T-helper 17 cell (primary cell): ENCODE measurements at places on chromosomes 4 and X. TPM values are rescaled to one million over a fixed set of nuclear protein-coding genes. Genes with fewer than 3 reads are reported as not detected.
A peak's percentile ranks its signal among the peaks of the same experiment; 100 is the strongest.

DNA sequence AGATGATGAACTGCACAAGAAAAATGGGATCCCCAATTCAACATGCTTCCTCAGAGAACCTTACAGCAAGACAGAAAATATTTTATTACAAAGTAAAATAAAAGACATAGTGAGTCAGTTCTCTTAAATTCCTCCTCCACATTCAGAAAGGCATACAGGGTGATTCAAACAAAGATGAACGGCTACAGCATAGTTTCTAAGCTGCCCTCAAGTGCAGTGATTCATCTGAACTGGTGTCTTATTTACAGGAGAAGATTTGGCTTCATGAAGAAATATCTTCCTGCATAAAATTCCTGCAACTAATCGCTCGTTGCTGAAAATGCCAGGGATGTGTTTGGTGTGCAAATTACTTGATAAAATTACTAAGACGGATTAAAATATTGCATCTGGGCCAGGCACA lies 103.6 kb downstream of the PRKX start:
- no peak for DNase-seq
- H3K27me3 ChIP-seq: no peaks in the 10 kb centered on the region
- no peak overlapping the region for H3K27ac ChIP-seq
- no peaks in the 10 kb centered on the region for H3K4me1 ChIP-seq
- no peak overlapping the region for H3K4me3 ChIP-seq

- no peaks in the 10 kb centered on the region for H3K27me3 ChIP-seq
- no peak overlapping the region for H3K27ac ChIP-seq
- H3K36me3 ChIP-seq: no peaks in the 10 kb centered on the region
- no peaks in the 10 kb centered on the region for H3K4me1 ChIP-seq
- no peak overlapping the region for H3K4me3 ChIP-seq
Observed at GRCh38 chrX:51461053-51462044, 35.0 kb downstream of the NUDT11 start.

DNA sequence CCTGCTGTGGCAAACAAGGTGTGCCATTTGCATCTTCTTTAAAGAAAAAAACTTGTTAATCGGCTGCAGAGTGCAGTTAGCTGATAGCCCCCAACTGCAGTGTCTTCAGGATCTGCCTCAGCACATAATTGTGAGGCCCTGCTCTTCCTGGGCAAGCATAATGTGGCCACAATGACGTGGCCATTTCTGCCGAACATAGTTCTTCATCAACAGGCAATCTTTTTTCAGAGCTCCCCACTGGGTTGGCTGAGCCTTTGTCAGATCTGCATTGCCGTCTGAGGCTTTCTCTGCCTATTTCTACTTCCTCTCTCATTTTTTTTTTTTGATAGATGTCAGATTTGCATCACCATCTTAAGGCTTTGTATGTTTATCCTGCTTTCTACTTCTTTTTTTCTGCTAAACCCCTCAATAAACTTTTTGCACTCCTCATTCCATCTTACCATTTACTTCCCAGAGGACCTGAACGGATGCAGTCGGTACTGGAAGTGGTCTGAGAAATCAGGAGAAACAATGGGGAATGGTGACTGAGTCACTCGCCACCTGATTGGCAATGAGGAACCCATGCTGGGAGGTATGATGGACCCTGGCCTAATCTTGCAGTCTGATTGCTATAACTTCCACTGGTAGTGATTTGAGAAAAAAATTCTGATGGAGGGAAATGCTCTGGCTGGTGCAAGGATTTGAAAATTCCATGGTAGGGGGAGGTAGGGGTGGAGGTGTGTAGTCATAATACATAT lies 21.2 kb upstream of the TAB3 start:
- no peak for DNase-seq
- no peaks in the 10 kb centered on the region for H3K36me3 ChIP-seq
- no peak overlapping the region for H3K27ac ChIP-seq
- no peaks in the 10 kb centered on the region for H3K27me3 ChIP-seq
- H3K4me1 ChIP-seq: peaks cover 3% of the 10 kb centered on the region

DNA sequence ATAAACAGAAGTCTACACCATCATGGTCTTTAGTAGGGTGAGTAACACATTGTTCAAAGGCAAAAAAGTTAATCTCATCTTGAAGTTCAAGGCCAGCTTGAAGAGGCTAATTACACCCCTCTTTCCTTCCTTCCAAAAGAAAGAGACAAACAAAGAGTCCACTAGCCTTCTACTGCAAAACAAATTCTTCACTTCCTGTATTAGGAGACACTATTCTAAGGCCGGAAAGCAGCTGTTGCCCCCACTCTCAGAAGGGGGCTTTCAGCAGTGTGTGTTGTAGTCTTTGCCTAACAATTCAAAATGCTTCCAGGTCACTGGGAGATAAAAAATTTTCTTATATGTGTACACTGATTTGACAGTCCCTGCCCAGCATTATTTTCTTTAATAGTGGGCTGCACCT lies 25.1 kb downstream of the RASGEF1B start:
- H3K27ac ChIP-seq: no peak overlapping the region
- peaks cover 7% of the 10 kb centered on the region for H3K36me3 ChIP-seq
- no peaks in the 10 kb centered on the region for H3K27me3 ChIP-seq
- H3K4me3 ChIP-seq: no peak overlapping the region

DNA sequence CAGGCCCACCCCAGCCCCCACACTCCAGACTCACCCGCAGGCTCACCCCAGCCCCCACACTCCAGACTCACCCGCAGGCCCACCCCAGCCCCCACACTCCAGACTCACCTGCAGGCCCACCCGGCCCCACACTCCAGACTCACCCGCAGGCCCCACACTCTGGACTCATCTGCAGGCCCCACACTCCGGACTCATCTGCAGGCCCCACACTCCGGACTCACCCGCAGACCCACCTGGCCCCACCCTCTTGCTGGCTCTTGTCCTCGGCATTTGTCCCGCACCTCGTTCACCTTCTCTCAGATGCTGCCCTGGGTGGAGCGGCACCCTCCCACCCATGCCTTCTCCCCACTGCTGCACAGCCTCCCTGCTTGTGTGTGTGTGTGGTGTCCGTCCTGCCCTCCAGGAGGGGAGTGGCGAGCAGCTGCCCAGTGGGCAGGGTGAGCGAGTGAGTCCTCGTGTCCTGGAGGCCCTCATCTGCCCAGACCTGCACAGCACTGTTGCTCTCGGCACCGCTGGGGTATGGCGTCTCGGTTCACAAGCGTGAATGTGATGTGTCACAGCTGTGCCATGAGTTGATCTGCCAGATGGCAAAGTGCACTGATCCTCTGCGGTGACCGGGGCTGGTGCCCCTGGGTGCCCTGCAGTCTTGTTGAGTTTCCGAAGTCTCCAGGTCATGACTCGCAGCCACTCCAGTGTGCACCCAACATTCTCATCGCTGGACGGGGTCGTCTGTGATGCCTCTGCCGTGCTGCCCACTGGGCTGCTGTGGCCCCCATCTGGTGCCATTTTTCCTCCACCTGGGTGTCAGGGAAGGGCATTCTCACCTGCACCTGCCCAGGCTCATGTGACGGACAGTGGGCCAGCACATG lies 27.7 kb downstream of the MAEA start:
- no peaks in the 10 kb centered on the region for H3K27me3 ChIP-seq
- H3K36me3 ChIP-seq: peaks cover 11% of the 10 kb centered on the region
- peaks cover 22% of the 10 kb centered on the region for H3K4me1 ChIP-seq
- no peak overlapping the region for H3K4me3 ChIP-seq
- DNase-seq: no peak

- H3K4me3 ChIP-seq: no peak overlapping the region
- no peak for DNase-seq
- H3K36me3 ChIP-seq: no peaks in the 10 kb centered on the region
- H3K27ac ChIP-seq: no peak overlapping the region
- no peaks in the 10 kb centered on the region for H3K4me1 ChIP-seq
Observed at GRCh38 chr4:69115851-69116213, 19.6 kb downstream of the UGT2B7 start.

GRCh38 chr4:41748074-41748570 lies 403 bp downstream of the PHOX2B start:
- H3K4me1 ChIP-seq: peaks cover 2% of the 10 kb centered on the region
- H3K36me3 ChIP-seq: no peaks in the 10 kb centered on the region
- DNase-seq: no peak
- no peak overlapping the region for H3K4me3 ChIP-seq

DNA sequence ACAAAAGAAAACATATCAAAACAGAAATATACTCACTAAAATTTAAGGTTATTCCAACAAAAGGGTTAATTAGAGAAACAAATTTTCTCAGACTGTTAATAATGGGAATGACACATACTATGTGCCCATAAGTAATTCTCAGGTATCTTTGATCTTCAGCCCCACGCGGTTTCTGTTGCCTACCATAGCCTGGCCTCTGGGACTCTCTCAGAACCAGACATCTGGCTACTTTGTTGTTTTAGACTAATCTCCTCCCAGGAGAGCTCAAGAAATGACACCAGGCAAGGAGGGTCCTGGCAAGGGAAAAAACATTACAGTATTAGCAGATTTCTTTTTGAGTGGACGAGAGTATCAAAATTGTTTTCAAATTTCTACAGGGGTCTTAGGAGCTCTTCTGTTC lies 43.7 kb downstream of the SLC10A7 start:
- no peak overlapping the region for H3K27ac ChIP-seq
- H3K4me3 ChIP-seq: no peak overlapping the region

DNA sequence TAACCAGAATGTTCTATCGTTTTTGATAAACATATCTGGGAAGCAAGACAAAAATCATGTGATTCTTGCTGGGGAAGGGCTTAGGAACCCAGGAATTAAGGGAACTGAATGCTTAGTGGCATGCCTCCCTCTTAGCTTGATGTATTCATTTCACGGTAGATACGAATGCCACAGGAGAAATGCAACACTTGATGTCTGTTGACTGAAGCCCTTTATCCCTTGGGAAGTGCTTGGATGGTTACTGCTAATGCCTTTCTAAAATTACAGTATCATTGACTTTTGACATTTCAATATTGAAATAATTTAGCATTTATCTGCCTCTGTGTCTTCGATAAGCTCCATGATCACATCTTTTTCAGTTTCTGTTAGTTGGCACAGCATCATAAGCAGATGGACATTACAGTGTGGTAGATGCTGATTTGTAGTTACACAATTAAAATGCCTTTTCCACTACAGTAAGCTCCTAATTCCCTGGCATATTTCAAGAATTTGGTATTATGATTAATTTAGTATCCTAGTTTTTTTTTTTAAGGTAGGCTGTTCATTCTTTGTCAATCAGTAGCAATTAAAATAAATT lies 226.7 kb downstream of the ARHGAP10 start:
- DNase-seq: no peak
- H3K4me1 ChIP-seq: peaks cover 3% of the 10 kb centered on the region
- H3K4me3 ChIP-seq: no peak overlapping the region
- peaks cover 7% of the 10 kb centered on the region for H3K36me3 ChIP-seq
- H3K27me3 ChIP-seq: no peaks in the 10 kb centered on the region

- H3K27me3 ChIP-seq: no peaks in the 10 kb centered on the region
- no peak for DNase-seq
- peak overlapping the region; percentile 41 for H3K27ac ChIP-seq
- H3K4me1 ChIP-seq: peaks cover 12% of the 10 kb centered on the region
- no peak overlapping the region for H3K4me3 ChIP-seq
Observed at GRCh38 chrX:57904176-57904880, 5.9 kb downstream of the ZXDA start.

DNA sequence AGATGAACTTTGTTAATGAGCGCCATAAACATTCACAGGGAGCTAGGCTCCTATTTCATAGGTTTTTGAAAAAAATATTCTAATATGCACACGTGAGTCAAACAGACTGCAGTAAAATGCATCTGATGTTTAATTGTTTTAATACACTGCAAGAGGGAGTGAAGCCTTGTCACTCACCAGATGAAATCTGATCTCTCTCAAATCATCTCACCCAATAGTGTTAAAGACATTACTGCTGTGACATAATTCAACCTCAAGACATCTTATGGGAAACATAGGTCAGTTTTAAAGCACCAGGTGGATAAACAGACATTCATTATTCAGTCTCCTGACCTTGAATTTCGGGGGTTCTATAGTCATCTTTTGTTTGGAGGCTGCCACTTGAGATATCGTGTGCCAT lies 148.3 kb downstream of the MAML3 start:
- H3K4me1 ChIP-seq: no peaks in the 10 kb centered on the region
- no peak overlapping the region for H3K4me3 ChIP-seq
- H3K27me3 ChIP-seq: peaks cover 46% of the 10 kb centered on the region
- no peak overlapping the region for H3K27ac ChIP-seq
- H3K36me3 ChIP-seq: no peaks in the 10 kb centered on the region

DNA sequence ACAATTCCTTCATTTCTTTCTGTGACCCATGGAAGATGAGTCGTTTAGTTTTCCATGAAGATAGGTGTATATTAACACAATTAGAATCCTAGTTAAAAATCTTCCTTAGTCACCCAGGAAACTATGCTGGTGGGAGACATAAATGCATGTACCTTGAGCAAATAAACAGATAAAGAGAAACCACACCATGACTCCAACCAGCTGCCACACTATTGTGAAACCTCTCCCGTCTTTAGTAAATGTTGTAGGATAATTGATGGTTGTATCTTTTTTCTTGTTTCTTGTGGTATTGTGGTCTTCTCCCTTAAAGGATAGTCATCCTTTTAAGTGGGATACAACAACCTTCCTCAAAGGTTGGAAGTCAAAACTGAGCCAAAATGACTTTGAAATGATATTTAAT lies 103.8 kb upstream of the LEF1 start:
- H3K27ac ChIP-seq: no peak overlapping the region
- H3K4me3 ChIP-seq: no peak overlapping the region
- peaks cover 2% of the 10 kb centered on the region for H3K36me3 ChIP-seq
- no peak for DNase-seq
- no peaks in the 10 kb centered on the region for H3K27me3 ChIP-seq
- peaks cover 2% of the 10 kb centered on the region for H3K4me1 ChIP-seq

DNA sequence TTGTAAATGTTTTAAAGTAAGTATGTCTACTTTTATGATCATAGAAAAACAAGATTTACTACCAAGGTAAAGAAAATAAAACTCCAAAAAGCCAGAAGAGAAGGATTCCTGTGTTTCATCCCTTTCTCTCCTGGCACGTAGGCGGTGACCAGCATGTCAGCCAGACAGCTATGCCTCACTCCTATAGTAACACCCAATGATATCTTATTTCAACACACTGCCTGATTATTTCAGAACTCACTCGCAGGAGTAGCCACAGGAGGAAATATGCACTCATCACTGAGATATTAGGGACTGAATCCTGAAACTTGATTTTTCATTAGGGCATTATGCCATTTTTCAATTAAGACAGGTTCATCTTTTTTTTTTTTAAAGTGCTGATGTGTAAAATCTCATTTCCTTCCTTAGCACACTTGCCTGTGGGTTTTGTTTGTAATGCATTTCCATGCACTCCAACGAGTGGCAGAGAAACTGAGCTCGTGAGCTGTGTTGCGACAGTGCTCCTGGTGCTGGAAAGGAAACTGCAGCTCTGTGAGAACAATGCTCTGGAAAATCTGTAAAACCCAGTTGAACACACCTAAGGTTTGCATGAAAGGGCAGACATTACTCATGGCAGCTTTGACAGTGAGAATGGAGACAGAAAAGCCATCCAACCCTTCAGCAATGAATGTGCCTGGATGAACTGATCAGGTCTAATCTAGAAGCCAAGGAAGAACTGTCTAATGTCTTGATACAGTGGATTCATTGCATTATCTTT lies 18.2 kb downstream of the RAI2 start:
- no peaks in the 10 kb centered on the region for H3K36me3 ChIP-seq
- H3K4me1 ChIP-seq: no peaks in the 10 kb centered on the region
- no peak overlapping the region for H3K4me3 ChIP-seq
- no peak overlapping the region for H3K27ac ChIP-seq
- DNase-seq: no peak
- H3K27me3 ChIP-seq: peaks cover 8% of the 10 kb centered on the region

VSIG1 gene
- total RNA-seq: 20.9 TPM

BEX3 gene
- total RNA-seq: 5.7 TPM

AFM gene
- total RNA-seq: not detected

FMR1 gene
- total RNA-seq: 83.1 TPM

CENPI gene
- 0.52 TPM for total RNA-seq
